ENCODE measurements at places on chromosomes 12 and 14. TPM values are rescaled to one million over a fixed set of nuclear protein-coding genes. Genes with fewer than 3 reads are reported as not detected.

The HELB gene
- polyA plus RNA-seq: 27.6 TPM

- DNase-seq: no peak
Observed at GRCh38 chr12:94146166-94146936, 2.0 kb upstream of the PLXNC1 start.

The SHMT2 gene
- 31.2 TPM for polyA plus RNA-seq

GRCh38 chr14:45156067-45156466, 20.3 kb downstream of the FANCM start:
- DNase-seq: no peak

DNA sequence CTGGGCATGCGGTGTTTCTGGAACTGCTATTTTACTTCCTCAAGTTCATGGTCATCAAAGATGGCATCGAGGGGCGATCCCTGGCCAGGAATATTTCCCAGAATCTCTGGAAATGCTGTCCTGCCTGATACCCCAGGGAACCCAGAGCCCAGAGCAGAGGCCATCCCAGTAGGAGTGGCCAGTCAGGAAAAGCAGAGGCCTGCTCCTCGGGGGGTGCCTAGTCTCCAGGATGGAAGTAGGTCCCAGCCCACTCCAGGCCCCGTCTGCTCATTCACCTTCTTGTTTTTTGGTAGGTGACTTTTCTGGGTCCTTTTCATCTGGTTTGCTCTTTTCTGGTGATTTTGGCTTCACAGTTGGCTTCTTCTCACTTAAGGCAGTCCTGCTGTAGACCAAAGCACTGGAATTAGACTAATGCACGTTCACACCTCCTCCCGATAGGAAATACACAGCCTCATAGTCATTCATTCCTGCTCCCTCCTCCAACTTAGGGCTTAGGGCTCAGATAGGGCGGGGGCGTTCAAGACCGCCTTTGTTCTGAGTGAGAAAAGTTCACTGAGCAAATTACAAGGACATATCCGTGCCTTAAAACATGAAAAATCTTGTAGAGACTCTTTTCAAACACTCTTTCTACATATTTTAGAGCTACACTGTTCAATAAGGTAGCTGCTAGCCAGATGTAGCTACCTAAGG, 51.1 kb downstream of the TRAFD1 start:
- DNase-seq: no peak

The PRH2 gene
- polyA plus RNA-seq: not detected

GRCh38 chr12:96103067-96103644, 67.8 kb upstream of the LTA4H start:
- no peak for DNase-seq

DNA sequence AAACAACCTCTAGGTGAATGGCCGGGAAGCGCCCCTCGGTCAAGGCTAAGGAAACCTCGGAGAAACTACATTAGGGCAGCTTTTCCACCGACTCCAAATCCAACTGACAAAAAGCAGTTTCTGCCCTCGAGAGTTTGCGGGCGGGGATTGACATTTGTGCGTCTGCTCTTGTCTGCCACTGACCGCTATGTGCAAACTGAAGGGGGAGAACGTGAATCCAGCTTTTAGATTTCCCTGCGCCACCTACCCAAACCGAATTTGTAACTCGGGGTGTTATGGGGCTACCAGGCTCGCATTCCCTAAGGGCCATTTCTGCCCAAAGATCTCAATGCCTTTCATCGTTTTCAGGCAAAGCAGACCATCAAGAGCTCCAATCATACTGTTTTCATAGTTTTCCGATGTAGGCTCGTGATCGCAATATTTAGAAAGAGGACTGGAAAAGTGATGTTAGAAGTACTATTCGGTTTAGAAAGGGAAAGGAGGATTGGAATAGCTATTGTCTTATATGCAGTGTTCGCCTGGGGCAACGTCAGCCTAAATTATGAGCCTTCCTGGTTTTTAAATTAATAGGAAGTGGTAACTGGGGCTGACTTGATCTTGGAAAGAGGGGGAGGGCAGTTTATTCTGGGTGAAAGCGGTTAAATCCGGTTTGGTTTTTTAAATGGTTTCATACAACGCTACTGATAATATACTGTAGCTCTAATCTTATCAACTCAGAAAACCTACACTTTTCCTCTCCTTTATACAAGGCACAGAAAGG, 45.4 kb downstream of the BCAT1 start:
- DNase-seq: no peak

The COX8C gene
- not detected for polyA plus RNA-seq

DNA sequence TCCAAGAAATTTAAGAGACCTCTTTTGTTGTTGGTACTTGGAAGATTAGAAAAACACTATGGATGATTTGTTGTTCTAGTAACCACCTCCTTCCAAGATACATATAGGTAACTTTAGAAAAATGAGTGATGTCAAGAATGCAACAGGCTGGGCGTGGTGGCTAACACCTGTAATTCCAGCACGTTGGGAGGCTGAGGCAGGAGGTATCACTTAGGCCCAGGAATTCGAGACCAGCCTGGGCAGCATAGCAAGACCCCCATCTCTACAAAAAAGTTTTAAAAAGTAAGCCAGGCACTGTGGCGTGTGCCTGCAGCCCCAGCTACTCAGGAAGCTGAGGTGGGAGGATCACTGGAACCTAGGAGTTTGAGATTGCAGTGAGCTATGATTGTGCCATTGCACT, 97.8 kb downstream of the PCNX1 start:
- DNase-seq: no peak

Data from naive thymus-derived CD8-positive, alpha-beta T cell (primary cell).